ENCODE measurements at places on chromosomes 12 and 14.

GRCh38 chr12:64385468-64385867, 5.1 kb downstream of the C12orf56 start:
- no peak for DNase-seq

DNA sequence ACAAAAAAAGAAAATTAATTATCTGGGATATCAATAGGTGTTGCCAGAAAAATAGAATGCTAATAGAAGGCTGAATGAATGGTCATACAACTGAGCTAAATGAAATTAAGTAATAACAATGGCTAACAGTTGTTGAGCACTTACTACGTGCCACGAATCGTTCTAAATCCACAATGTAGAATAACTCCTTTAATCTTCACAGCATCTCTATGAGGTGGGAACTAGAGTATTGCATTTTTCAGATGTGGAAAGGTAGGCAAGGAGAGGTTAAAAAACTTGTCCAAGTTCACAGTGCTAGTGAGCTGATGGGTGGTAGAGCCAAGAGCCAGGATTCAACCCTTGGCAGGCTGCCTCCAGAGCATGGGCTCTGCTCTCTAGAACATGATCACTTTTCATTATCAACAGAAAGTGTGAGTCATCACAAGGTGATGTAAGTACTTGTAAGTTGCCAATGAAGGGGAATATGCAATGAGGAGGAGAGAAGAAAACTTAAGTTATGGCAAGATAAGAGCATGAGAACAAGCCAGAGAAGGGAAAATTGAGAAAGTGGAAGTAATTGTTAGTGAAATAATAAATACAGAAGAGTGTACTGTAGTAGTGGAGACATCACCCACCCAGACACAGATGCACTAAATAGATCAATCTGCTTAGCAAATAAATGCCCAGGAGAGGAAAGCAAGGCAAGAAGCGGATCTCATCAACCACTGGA, 122.1 kb downstream of the PRKD1 start:
- no peak for DNase-seq

DNA sequence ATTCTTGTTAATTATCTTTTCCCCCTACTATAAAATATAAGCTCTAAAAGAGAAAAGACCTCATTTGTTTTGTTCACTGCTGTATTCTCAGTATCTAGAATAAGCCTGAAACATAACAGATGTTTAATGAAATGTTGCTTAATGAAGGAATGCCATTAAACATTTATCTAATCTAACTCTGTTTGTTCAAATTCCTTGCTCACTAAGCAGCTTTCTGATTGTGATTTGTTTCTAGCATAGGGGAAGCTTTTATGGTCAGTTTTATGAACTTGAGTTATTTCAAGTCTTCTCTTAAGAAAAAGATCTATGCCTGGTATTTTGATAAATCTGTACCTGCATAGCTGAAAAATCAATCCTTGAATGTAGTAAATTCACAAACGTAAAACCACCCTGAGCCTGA, 308.6 kb downstream of the CCDC91 start:
- DNase-seq: no peak

DNA sequence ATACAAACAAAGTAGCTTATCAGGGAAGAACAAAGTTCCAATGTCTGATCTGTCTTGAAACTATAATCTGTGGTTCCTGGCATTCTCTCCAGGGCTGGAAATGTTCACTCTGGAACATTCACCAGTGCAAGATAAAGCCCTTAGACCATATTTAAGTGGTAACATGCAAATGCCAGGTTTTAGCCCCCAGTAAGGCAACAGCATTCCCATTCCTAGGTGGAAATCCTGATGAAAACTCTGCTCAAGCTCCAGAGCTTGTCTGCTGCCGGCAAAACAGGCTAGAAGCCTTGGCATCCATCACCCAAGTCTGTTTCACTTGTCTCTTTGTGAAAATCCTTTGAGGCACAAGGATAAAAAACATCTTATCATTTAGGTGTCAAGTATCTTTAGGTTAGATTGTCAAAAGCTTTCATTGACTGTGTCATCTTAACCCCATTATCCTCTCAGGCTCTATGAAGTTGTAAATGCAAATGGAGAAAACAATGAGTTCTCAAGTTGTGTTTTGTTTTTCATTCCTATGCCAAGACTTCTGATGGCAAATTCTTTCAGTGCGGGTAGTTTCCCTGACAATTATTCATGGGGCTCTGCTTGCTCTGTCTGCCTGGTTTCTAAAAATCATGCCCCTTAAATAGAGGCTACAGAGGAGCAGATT, 344.7 kb downstream of the NELL2 start:
- no peak for DNase-seq

- no peak for DNase-seq
Observed at GRCh38 chr14:87994974-87995373, 2.0 kb upstream of the GALC start.

- no peak for DNase-seq
Observed at GRCh38 chr12:14207905-14208551, 157.5 kb upstream of the ATF7IP start.
